Epithelial cell of esophagus (primary cell): ENCODE measurements at places on chromosomes 3 and 15.

- DNase-seq, result no peak
Observed at GRCh38 chr15:68204776-68205557, at the start of gene CALML4. Gene CALML4, minus strand, starts transcription at chr15:68205332. Its CDS starts 85 bp downstream, at chr15:68205247.

GRCh38 chr3:96619475-96619874 lies 194.9 kb upstream of the EPHA6 start:
- DNase-seq, result no peak

DNA sequence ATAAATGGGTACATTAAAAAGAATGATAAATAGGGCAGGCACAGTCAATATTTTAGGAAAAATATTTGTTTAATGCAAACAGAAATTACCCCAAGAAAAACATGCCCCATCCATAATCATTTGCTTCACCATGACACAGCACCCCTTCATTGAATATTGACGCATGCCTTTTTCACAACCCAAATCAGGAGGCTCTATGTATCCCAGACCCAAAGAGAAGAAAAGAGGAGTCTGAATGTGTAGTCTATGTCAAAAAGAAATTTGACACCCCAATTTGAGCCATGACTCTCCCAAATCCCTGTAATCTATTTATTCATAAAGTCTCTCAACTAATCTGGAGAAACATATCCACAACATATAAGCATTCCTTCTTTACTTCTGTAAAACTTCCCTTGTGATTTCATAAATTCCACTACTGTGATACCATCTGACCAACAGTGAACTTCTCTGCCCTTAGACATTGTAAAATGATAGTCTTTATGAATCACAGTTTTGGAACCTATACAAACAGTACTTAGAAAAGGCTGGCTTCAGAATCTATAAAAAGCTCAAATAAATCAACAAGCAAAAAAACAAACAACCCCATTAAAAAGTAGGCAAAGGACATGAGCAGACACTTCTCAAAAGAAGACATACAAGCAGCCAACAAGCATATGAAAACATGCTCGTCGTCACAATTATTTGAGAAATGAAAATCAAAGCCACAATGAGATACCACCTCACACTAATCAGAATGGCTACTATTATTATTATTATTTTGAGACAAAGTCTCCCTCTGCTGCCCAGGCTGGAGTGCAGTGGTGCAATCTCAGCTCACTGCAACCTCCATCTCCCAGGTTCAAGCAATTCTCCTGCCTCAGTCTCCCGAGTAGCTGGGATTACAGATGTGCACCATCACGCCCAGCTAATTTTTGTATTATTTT lies 53.4 kb upstream of the XRN1 start:
- DNase-seq, result peak; percentile 32

GRCh38 chr15:68410466-68411342 lies 21.3 kb downstream of the ITGA11 start:
- DNase-seq, result no peak

DNA sequence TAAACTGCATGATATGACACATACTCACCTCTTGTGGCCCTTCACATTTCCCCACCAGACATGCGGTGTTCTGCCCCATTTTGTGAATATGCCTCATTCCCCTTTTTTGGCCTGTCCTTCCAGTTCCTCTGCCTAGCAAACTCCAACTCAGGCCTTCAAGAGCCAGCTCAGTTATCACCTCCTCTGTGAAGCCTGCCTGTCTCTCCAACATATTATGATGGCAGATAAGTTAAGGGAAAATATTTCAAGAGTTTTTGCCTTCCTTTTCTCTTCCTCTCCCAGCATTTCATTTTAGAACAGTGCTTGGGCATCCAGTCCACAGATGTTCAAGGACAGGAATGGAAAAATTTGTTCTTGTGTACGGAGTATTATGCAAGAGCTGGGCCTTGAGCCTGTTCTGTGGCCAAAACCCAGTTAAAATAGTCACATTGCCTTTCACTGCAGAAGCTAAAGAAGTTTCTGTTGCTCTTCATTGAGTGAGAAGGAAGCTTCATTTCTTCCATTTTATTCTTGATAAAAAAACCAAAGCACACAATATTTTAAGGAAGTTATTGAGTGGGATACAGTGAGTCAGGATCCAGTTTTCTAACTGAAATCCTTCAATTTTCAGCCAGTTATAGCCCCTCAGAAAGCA lies 192.0 kb downstream of the GHSR start:
- no peak for DNase-seq

GRCh38 chr3:135103917-135104316 lies 308.9 kb downstream of the EPHB1 start:
- DNase-seq, result no peak

GRCh38 chr15:48119277-48119676 lies 1.5 kb upstream of the SLC24A5 start:
- DNase-seq, result peak; percentile 10

- DNase-seq, result no peak
Observed at GRCh38 chr15:88031461-88031860, 225.1 kb downstream of the NTRK3 start.

GRCh38 chr3:113124256-113124830 lies 87.0 kb upstream of the BOC start:
- no peak for DNase-seq

DNA sequence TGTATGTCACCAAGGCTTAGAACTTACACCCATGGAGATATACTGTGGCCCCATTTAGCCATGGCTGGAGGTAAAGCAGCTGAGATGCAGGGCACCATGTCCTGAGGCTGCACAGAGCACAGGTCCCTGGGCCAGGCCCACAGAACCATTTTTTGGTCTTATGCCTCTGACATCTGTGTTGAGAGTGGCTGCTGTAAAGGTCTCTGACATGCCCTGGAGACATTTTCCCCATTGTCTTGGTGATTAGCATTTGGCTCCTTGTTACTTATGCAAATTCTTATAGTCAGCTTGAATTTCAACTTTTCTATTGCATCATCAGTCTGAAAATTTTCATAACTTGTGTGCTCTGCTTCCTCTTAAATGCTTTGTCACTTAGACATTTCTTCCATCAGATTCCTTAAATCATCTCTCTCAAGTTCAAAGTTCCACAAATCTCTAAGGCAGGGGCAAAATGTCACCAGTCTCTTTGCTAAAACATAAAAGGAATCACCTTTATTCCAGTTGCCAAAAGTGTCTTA lies 701.3 kb downstream of the EPHA3 start:
- DNase-seq, result peak; percentile 20

DNA sequence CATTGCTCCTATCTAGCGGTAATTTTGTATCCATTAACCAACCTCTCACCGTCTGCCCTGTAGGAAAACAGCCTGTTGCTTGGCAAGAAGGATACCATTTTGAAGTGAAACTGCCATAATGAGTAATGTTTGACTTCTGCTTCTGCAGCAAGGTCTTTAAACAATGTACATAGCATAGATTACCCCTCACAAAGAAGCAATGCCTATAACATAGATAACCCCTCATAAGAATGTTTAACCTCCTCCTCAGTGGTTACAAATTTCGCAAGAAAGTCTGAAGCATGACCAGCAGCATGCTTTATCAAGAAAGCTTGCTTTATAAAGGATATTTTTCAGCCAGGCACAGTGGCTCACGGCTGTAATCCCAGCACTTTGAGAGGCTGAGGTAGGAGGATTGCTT lies 61.2 kb upstream of the MFGE8 start:
- no peak for DNase-seq

- peak; percentile 56 for DNase-seq
Observed at GRCh38 chr15:89751748-89752147, 699 bp upstream of the MESP1 start.

DNA sequence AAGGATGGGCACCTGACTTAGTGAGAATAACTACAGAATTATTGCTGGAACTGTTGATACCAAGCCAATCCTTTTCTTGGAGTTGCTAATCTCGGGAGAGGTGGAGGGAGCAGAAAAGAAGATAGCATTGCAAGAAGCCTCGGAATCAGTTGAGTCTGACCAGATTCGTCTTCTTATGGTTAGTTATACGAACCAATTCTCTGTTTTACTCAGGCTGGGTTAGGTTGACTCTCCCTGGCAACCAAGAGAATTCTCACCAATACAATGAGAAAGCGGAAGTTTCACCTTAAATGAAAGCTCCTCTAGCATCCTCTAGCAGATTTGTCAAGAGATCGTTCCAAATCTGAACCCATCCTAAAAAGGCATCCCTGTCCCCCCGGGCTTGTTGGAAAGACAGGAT lies 43.5 kb upstream of the UBE2E1 start:
- no peak for DNase-seq

DNA sequence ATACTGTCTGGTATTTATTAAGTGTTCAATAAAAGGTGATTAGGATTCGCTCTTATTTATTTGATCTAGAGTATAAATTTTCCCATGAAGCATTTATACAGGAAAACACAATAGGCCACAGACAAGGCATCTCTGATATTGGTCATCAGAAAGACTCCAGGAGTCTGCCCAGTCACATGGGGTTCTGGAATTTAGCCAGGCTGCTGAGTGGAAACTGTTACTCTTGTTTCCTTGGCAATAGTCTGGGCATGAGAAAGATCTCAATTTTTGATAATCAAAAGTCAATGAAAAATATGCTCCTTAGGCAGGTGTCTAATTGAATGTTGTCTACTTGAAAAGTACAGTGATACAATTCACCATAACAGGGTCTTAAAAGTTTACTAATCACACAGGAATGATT lies 161.2 kb downstream of the FRMD5 start:
- DNase-seq, result peak; percentile 27

- peak; percentile 24 for DNase-seq
Observed at GRCh38 chr3:12436514-12437220, 47.6 kb upstream of the TSEN2 start.

- DNase-seq, result no peak
Observed at GRCh38 chr3:50950591-50950990, 275.9 kb downstream of the DOCK3 start.

- DNase-seq, result peak; percentile 95
Observed at GRCh38 chr15:63188926-63189871, at the start of gene RAB8B. Gene RAB8B, plus strand, starts transcription at chr15:63189606. Its CDS starts 19 bp downstream, at chr15:63189625.

- no peak for DNase-seq
Observed at GRCh38 chr3:106577241-106577640, 708.4 kb upstream of the CBLB start.

GRCh38 chr15:91946581-91947292 lies 93.2 kb downstream of the SLCO3A1 start:
- DNase-seq, result no peak

- no peak for DNase-seq
Observed at GRCh38 chr15:95760508-95760907, 570.0 kb upstream of the NR2F2 start.

DNA sequence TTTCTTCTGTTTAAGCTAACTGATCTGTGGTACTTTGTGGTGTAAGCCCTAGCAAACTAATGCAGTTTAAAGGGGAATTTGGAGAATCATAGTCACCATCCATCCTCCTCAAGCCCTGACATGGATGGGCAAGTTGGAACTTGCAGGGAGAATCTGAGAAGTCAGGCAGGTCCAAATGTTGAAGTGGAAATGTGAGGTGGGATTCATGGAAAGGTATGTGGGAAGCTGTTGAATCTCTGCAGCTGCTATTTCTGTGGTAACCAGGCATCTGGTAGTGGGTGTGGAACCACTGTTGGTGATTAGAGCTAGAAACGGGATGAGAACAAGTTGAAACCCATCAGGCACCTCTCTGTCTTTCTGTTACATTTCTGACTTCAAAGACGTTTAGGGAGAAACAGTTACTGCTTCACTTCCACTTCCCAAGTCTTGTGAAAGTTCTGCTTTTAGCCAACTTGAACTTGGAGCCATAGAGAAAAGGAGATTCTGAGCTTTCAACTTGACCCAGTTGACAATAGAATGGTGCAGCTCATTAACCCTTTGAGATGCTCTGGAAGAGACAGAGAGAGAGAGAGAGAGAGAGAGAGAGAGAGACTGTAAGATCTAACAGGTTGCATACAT lies 38.1 kb upstream of the NMNAT3 start:
- peak; percentile 91 for DNase-seq

DNA sequence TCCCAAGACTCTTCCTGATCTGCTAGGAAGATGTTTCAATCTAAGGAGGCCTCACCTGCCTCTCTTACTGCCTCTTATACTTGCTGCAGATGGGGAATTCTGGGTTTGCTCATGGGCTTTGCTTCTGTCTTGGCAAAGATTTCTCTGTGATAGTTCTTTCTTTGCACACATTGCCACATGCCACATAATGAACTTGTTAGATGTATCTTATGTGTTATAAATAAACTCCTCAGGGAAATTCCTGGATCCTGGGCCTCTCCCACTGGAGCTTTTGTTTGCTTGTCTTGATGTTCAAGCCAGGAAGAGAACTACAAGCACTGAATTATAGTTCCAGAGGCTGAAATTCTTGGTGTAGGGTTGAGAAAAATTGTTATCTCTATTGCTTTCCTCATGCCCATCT lies 12.2 kb downstream of the RTP1 start:
- no peak for DNase-seq

DNA sequence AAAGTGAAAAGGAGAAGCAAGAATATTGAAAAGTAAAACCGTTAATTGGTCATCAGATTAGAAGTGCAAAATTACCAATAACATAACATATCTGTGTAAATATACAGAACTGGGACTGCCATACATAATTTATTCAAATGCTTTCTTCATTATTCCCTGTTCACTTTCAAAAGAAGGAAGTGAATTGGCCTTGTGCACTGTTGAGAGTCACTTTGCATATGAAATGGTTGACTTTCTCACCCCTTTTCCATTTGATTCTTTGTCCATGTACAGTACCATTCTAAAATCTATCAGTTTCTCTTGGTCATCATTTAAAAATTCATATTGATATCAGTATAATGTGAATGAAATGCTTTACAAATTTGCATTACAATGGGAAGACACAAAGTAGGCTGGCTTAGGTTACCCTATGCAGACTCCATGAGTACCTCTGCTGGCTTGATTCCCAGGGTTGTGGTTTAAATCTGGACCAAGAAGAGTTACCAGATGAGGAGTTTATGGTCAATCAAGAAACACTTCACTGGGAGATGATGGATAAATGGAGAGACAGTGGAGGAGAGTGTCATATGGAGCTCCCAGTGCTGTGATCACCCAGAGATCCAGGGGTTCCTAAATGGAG lies 210.9 kb upstream of the TOPAZ1 start:
- DNase-seq, result no peak

DNA sequence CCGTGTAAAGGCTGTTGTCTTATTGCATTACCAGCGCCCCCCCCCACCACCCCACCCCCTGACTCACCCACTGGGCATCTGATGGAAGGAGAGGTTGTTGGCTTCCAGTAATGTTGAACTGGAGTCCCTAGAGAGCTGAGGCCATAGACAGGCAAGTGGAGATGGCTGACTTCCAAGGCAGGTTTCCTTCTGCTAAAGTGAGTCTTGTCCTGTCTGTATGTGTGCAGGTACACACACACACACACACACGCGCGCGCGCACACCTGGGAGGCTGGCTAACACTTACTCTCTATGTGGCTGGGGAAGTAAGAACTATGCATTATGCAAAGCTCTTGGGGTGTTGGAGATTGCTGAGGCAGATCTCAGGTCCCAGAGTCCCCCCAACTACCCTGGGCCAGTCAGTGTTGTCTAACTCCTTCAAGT lies 1.6 kb upstream of the KY start:
- DNase-seq, result peak; percentile 44

GRCh38 chr3:59979542-59979941 lies 929.7 kb upstream of the CFAP20DC start:
- no peak for DNase-seq

GRCh38 chr3:59810606-59811005 lies 760.8 kb upstream of the CFAP20DC start:
- no peak for DNase-seq
